Thoracic aorta (tissue), 2 donors: ENCODE measurements at places on chromosomes 16 and 17.

- DNase-seq, result no peak
These were observed 1.4 kb downstream of the PYDC1 start for GRCh38 chr16:31215287-31216162.

- no peak for DNase-seq
These were observed 4.1 kb upstream of the MED24 start for GRCh38 chr17:40058186-40058784.

DNA sequence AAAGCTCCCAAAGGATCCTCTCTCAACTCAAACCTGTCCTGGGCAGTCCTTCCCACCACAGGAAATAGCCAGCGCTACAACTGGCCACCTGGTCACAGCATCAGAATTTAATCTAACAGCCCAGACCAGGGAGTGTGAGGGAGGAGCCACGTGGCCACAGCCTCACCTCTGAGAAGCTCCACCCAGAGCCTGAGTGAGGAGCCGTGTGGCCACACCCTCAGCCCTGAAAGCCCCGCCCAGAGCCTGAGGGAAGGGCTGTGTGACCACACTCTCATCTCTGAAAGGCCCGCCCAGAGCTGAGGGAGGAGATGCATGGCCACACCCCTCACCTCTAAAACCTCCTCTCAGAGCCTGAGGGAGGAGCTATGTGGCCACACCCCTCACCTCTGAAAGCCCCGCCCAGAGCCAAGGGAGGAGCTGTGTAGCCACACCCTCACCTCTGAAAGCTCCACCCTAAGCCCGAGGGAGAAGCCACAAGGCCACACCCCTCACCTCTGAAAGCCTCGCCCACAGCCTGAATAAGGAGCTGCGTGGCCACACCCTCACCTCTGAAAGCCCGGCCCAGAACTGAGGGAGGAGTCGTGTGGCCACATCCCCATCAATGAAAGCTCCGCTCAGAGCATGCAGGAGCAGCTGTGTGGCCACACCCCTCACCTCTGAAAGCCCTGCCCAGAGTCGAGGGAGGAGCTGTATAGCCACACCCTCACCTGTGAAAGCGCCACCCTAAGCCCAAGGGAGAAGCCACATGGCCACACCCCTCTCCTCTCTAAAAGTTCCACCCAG, 28.6 kb downstream of the SLC38A8 start:
- DNase-seq, result no peak

- DNase-seq, result no peak
These were observed 45.2 kb downstream of the AXIN2 start for GRCh38 chr17:65515959-65516948.

DNA sequence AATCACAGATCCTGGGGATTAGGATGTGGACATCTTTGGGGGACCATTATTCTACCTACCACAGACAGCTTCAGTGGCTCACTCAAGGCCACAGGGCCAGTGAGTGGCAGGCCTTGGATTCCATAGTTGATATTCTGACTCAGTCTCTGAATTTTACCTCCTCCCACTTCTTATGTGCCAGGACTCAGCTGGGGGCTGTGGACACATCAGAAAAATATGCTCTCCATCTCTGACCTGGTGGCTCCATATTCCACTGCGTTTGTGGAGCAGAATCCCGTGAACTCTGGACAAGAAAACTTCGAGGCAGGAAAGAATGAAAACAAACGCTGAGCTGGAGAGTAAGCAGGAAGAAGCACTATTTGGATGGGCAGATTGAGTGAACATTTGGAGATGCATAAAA, 301.8 kb upstream of the MAF start:
- DNase-seq, result no peak
